Activated naive CD4-positive, alpha-beta T cell (primary cell): ENCODE measurements at places on chromosomes 3 and 15.

GRCh38 chr3:97827741-97828471 lies 6.1 kb downstream of the CRYBG3 start:
- no peak for DNase-seq

DNA sequence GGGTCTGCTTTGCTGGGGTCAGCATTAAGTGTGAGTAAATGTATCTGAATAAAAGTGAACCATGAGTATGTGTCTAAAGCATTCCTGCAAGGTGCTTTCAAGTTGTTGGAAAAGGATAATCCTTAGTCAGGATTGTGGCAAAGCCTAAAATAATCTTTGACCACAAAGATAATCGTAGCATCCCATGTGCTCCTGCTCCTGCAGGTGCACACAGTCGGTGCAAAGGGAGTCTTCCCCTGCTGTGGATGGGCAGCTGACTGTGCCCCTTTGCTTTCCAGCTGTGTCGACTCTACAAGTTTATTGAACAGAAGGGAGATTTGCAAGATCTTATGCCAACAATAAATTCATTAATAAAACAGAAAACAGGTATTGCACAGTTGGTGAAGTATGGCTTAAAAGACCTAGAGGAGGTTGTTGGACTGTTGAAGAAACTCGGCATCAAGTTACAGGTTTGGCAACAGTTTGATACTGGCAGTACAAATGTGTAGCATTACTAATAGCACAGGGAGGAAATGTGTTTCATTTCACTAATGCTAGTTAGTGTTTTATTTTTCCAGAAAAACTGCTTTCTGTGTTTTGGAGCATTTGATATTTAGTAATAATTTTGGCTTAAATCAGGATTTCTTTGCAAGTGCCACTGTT lies 22.6 kb downstream of the SRP14 start:
- no peak for DNase-seq

DNA sequence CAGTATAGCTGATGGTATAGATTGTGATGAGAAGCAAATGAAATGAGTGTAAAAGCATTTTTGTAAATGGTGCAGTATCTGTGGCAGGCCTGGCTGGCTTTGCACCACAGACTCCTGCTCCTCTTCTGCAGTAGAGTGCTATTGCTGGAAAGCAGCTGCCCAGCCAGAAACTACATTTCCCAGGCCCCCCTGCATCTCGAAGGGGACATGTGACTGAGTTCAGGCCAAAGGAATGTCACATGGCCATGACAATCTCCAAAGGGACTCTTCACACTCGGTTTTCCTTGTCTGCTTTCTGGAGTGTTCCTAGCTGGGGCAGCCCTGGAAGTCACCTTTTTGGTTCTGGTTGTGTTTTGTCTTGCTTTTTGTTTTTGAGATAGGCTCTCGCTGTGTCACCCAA lies 277.1 kb downstream of the SUCLG2 start:
- DNase-seq: no peak

- DNase-seq: no peak
Observed at GRCh38 chr3:161489395-161489794, 7.2 kb upstream of the OTOL1 start.

GRCh38 chr3:127734754-127735473 lies 62.2 kb downstream of the ABTB1 start:
- no peak for DNase-seq

GRCh38 chr15:60392601-60392985 lies 5.2 kb downstream of the ANXA2 start:
- no peak for DNase-seq

DNA sequence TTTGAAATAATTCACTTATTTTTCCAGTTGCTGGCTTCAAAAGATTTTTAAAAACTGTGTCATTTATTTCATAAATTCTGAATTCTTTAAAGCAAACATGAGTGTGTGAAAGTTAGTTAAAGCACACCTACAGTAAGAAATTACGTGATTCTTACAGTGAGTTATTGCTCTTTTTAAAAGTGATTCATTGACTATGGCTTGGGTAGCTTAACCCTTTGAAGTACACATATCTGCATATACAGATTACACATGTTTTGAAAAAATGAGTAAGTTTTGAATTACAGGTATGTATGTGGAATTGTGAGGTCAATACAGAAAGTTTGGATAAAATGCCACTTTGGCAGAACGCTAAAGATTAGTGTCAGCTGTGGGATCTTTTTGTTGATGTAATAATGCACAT lies 64.5 kb upstream of the MBNL1 start:
- no peak for DNase-seq

DNA sequence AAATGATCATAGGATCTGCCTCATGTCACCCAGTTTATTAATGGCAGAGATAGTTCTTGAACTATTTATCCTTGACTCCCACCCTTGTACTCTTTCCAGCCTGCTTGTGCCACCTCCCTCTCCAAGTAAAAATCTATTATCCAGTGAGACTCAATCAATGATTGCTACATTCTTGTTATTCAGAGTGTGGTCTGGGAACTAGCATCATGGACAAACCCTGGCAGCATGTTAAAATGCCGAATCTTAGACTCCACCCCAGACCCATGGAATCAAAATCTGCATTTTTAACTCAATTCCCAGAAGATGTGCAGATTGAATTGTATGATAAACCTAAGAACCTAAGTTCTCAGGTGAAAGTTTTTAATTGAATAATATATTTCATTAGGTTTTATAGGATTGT lies 34.7 kb upstream of the PYDC2 start:
- no peak for DNase-seq

DNA sequence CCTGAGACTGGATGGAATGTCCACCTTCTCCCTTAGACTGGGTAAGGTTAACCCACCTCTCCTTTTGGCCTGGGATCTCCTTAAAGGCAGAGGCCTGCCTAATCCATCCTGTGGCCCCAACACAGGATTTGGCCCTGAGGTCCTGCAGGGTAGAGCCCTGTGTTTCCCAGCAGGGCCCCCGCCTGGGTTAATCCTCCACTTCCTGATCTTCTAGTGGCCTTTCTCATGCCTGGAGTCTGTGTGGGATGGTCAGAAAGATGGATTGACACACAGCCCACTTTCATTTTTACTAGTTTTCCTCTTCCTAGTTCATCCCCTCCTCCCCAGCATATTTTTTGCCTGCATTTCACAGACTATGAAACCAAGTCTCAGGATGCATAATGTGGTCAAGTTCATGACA lies 48.9 kb upstream of the SLC6A6 start:
- no peak for DNase-seq

DNA sequence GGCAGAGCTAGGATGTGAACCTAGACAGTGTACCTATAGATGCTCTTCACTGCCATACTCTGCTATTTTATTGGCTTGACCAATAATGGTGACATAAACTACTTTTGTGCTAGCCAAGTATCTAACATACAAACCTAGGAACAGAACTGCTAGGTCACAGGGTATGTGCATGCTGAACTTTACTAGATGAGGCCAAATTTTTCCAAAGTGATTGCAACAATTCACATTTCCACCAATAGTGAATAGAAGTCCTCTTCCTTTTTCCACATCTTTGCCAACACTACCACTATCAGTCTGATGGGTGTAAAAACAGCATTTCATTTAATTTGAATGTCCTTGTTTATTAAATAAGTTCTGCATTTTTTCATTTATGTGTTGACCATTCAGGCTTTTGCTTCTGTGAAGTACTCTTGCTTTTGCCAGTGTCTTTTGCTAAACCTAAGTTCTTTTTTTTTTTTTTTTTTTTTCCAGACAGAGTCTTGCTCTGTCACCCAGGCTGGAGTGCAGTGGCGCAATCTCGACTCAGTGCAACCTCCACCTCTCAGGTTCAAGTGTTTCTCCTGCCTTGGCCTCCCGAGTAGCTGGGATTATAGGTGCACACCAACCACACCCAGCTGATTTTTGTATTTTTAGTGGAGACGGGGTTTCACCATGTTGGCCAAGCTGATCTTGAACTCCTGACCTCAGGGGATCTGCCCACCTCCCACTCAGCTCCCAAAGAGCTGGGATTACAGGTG lies 54.1 kb downstream of the DCAF1 start:
- no peak for DNase-seq

DNA sequence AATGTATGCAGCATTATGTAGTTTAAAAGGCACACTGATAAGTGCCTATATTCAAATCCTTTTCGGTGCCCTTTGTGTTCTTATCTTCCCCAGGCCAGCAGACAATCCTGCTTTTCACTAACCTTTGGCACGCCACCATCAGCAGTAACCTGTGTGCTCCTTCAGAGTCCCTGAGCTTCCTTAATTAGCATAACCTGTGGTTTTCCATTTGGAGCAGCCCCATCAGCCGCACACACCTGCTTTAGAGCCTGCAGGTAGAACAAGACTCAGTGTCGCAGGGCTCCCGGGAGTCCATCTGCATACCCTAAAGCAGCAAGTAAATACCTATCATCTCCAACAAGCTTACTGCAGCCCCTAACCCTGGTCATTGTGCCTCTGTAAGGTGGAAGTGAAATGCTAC lies 755.1 kb downstream of the ROBO2 start:
- no peak for DNase-seq
